ENCODE measurements at places on chromosomes 1 and 21.

DNA sequence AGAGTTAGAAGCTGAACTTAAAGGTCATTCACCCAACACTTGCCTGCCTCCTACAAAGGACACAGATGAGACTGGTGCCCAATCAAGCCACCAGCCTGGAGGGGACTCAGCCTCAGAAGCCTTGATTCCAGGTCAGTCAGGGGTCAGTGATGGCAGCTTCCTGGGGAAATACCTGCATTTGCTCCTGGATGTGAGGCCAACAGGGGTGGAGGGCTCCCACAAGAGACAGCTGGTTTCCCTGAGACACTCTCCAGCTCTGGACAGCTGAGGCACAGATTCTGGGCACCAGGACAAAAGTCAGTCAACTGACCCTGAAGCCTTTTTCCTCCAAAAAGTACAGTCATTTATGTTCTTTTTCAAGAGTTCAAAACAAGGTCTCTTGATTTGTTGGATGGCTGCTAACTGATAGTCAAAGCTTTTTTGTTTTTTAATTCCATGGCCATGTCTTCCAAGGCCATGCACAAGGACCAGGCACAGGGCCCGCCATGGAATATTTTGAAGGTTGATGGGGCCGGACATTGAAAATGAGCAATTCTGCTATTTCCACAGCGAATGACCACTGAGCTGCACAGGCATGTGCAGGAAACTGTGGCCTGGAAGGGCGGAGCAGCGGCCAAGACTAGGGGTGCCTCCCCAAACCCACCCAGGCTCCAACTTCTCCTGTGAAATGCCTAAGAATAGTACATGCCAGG is 1.8 kb downstream of the C2CD2 start:
- DNase-seq = no peak

GRCh38 chr1:61950418-61950817 is 208.1 kb downstream of the PATJ start:
- no peak for DNase-seq

- no peak for DNase-seq
Measured at GRCh38 chr1:84250668-84251067, 50.8 kb upstream of the SAMD13 start.

- DNase-seq = no peak
Measured at GRCh38 chr21:45356653-45357435, 48.1 kb upstream of the COL18A1 start.

GRCh38 chr1:29470788-29471119 is 234.4 kb downstream of the PTPRU start:
- no peak for DNase-seq

DNA sequence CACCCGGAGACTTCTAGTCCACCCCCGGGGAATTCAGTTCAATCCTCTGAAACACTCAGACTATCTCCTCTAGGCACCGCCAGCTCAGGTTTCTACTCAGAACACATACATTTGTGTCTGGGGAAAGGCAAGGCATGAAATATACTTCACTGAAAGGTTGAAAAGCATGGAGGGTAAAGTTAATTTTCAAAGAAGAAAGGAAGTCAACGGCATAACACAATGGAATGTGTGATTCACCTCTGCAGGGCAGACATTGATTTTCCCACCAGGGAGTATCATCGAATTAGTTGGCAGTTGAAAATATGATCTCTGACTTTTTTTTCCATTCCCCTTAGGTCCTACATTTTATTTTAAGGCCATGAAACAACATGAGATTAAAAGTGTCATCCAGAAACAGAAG is 669.4 kb downstream of the SMYD3 start:
- no peak for DNase-seq

DNA sequence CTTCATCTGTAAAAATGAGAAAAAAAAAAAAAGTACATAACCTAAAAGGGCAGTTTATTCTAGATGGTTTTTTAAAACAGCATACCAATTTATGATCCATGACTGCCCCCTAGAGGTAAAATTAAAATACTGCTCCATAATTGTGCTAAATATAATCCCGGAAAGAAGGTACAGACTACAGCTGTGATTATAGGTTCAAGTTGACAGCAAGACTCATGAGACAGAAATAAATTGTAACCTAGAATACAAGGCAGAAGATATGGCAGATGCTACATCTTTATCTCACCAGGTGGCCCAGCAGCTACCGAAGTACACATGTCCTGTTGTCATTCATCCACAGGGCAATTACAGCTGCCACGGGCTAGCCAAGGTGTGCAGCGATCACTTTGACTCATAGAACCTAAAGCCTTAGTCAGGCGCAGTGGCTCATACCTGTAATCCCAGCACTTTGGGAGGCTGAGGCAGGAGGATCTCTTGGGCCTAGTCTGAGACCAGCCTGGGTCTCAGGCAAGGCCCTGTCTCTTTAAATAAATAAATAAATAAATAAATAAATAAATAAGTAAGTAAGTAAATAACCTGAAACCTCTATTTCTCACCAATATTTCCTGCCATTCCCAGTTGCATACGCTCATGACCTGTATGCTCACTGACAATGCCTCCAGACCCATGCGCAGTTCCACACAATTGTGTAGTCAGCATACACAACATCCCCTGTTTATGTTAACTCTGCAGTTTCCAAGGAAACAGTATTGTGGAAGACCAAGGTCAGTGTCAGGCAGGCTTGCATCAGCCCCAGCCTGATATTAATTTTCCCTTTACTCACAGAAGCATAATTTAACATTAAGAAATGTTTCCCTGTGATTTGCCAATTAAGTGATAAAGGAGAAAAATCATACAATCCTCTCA is 18.3 kb upstream of the PPIE start:
- peak; percentile 53 for DNase-seq

DNA sequence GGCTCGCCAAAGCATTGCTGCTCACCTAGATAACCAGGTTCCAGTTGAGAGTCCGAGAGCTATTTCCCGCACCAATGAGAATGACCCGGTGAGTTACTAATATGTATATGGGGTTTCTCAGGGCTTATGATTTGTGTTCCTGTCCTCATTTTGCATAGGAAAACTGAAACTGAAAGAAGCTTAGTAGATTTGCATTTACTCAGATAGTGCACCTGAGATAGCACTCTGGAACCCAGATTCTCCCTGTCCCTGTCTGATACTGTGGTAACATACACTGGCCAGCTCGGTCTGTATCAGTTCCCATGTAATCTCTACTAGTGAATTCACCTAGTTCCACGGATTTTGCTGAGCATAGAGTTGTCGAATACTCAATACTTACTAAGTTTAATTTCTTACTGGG is 28.1 kb downstream of the DAP3 start:
- DNase-seq = no peak

DNA sequence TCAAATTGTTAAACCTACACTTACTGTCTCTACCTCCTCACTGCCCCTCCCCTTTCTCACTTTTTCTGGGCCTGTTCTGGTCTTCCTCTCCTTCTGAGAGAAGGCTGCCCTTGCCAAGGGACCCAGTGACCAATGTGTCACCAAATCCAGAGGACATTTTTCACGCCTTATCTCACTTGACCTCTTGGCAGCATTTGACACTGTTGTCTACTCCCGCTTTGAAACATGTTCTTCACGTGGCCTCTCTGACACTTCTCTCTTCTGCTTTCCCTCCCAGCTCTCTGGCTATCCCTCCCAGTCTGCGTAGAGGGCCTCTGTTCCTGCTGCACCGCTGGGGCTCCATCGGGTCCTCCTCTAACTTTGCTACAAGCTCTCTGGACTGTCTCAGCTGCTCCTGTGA is 25.3 kb downstream of the KCNQ4 start:
- DNase-seq = peak; percentile 29

- no peak for DNase-seq
Measured at GRCh38 chr1:27591622-27592021, 12.3 kb downstream of the AHDC1 start.

DNA sequence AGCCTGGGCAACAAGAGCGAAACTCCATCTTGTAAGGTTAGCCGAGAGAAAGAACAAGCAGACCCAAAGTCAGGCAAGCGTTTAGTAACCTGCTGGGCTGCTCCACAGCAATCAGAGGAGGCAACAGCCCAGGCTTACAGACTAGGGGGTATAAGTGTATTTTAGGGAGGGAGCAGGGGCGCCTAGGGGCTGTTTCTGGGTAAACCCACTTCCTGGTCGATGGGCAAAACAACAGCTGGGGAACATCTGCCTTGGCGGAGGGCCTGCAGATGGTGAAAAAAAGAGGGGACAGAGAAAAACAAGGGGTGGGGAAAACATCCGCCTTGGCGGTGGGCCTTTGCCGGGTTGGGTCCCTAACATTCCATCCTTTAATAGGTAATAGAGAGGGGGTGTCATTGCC is 5.2 kb downstream of the TAS1R1 start:
- no peak for DNase-seq

GRCh38 chr1:53606651-53607051 is 132.3 kb downstream of the GLIS1 start:
- DNase-seq = no peak

DNA sequence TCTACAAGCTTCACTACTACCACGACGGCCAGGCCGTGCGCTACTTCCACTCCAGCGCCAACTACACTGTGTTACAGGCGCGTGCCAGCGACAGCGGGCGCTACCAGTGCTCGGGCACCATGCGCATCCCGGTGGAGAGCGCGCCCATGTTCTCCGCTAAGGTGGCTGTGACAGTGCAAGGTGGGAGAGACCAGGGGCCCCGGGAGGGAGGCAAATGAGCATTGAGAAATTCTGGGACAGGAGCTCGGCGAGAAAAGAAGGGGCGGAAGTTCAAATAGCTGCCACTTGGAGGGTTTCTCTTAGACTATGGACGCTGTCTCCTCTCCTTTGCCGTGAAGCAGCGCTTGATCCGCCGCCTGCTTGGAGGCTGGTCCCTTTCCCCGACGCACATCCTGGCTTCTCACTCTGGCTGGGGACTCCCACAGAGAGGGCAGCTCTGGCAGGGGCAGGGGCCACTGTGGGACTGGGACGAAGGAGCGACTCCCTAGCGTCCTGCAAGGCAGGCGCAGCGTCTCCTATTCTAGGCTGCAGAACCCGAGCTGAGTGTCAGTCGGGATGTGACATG is 4.6 kb downstream of the FCRLB start:
- DNase-seq = no peak

DNA sequence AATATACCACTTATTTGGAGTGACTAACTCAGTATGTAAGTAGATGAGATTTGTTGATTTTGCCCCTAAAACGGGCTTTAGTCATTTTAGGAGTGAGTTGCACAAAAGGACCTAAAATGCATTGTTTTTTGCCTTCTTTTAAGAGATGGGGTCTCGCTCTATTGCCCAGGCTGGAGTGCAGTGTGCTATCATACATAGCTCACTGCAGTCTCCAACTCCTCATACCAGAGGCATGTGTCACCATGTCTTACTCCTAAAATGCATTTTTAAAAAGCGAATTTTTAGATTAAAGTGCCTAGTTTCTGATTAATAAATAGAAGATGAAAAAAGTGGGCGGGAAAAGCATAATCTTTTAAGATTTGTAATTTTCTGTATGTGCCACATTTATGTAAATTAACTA is 11.5 kb upstream of the NEXN start:
- DNase-seq = no peak

DNA sequence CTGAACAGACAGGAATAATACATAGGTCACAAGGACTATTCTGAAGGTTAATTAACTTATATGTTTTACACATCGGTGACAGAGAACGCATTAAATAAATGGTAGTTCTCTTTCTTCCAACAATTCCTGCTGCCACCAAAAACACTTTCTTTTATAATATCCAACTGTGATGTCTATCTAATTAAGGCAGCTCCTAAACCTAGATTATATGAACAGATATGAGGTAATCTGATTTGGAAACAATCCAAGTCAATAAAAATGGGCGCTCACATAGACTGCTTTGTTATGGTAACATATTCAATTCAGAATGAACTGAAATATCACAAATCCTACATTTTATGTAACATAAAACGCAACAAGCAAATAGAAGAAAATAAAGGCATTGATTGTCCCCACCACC is 16.0 kb downstream of the CYYR1 start:
- no peak for DNase-seq

- DNase-seq = no peak
Measured at GRCh38 chr1:204480515-204480914, 14.1 kb downstream of the PIK3C2B start.

DNA sequence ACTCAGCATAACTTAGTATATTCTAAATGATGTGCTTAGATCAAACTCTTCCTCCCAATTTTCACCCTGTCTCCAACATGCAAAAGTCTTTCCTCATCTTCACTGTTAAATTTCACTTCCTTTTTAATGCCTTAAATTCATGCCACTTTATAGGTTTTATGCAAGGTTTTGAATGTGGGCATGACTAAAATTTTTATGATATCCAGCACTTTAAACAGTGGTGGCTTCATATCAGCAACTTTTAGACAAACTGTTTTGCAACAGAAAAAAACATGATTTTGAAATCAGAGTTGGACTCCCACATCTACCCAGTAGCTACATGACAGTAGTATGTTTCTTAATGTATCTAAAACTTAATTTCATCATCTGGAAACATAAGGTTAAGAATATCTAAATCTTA is 84.7 kb upstream of the ZP4 start:
- DNase-seq = no peak

GRCh38 chr1:109979489-109980091 is 5.0 kb upstream of the AHCYL1 start:
- peak; percentile 37 for DNase-seq

GRCh38 chr21:41369105-41369919 is 7.5 kb downstream of the MX2 start:
- DNase-seq = peak; percentile 60

DNA sequence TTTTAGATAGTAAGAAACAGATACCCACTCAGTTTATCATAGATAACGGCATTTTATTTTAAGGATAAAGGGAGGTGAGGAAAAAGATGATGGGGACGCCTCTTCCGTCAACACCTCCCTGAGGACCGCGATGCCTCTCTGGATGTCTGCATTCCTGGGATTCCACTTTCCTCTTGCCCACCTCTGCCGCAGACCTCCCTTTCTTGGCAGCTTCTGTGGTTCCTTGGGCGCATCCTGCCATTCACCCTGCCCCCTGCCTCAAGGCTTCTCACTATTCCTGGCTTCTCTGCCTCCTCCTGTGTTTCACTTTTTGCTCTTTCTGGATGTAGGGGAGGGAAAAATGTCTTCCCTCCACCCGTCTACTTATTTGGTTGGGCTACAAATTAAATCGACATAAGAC is 19.9 kb downstream of the HUNK start:
- DNase-seq = no peak

DNA sequence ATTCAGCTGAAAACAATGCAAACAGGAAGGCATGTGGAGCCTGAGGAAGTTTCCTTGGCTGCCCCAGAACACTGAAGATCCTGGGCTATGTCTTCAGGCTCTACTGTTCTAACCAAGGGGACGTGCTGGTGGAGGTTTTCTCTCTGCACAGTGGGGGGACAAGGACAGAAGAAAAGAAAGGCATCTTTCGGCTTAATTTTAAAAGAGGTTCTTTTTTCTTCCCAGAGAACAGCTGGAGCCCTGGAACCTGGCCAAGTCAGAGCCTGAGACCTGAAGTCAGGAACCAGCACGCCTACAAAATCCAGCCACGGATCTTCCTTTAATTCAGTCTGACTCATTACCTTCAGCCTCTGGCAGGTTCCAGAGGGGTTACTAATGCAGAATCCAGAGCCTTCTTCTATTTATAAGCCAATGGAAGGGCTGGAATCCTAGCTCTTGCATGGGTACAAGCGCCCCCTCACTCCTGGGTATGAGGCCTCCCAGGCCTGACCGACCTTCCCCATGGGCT is 19.8 kb downstream of the CTNNBIP1 start:
- DNase-seq = no peak

All from CD14-positive monocyte (primary cell).